GM10248 (cell line): ENCODE measurements at places on chromosomes 2 and 18.

- DNase-seq = no peak
Observed at GRCh38 chr2:99261242-99261641, 5.8 kb upstream of the LYG2 start.

GRCh38 chr18:8088626-8089025 lies 520.6 kb upstream of the RAB12 start:
- no peak for DNase-seq

GRCh38 chr18:52130624-52131301 lies 209.2 kb upstream of the DCC start:
- no peak for DNase-seq

DNA sequence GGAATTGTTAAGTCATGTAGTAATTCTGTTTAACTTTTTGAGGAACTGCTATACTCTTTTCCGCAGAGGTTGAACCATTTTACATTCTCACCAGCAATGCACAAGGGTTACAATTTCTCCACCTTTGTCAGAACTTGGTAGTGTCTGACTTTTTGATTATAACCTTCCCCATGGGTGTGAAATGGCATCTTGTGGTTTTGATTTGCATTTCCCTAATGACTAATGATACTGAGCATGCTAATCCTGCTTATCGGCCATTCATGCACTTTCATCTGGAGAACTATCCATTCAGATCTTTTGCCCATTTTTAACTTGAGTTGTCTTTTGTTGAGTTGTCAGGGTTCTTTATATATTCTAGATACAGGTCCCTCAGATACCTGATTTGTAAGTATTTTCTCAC lies 47.2 kb downstream of the CYB5A start:
- DNase-seq = no peak

GRCh38 chr18:55510809-55511208 lies 77.2 kb downstream of the TCF4 start:
- no peak for DNase-seq

- DNase-seq = no peak
Observed at GRCh38 chr18:8468191-8468590, 141.0 kb upstream of the RAB12 start.

GRCh38 chr2:191836853-191837769 lies 9.8 kb downstream of the CAVIN2 start:
- DNase-seq = no peak

- no peak for DNase-seq
Observed at GRCh38 chr2:220845766-220846273, 726.3 kb downstream of the EPHA4 start.
